Hair follicular keratinocyte (primary cell): ENCODE measurements at places on chromosomes 4 and X. TPM values are rescaled to one million over a fixed set of nuclear protein-coding genes. Genes with fewer than 3 reads are reported as not detected.

Gene BEX1
- 0.31 and 4.8 TPM in 2 replicates for total RNA-seq

Gene FRG2
- total RNA-seq: not detected in 2 replicates

Gene GJB1
- not detected in 2 replicates for total RNA-seq

Gene XK
- total RNA-seq: 0.39 and 0.46 TPM in 2 replicates

Gene GLRA2
- total RNA-seq: not detected in 2 replicates
